Nephron progenitor cell (in vitro differentiated cells): ENCODE measurements at places on chromosomes 12 and 14.

DNA sequence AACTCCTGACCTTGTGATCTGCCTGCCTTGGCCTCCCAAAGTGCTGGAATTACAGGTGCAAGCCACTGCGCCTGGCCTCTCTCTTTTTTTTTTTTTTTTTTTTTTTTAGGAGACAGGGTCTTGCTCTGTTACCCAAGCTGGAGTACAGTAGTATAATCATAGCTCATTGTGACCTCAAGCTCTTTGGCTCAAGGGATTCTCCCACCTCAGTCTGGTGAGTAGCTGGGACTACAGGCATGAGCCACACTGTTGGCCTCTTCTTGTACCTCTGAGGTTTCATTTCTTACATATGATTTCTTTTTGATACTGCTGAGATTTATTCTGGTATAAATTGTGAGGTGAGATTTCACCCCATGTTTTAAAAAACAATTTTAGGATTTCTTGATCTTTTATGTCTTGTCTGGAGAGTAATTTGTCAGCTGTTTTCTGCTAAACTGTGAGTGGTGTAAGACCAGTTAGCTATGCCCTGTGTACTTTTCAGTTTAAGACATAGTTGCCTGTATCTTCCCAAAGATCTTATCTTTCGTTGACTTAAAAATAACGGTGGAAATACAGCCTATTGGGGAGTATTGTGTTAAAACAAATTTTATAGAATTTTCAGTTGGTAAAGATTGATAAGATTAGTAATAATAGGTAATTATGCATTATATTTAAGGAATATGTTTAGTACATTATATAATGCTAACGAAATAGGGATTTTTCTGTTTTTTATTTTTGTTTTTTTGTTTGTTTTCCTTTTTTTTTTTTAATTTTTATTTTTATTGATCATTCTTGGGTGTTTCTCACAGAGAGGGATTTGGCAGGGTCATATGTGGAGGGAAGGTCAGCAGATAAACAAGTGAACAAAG is 31.7 kb downstream of the WDR20 start:
- no peak for DNase-seq
- H3K4me3 ChIP-seq, result no peak overlapping the region
- H3K27ac ChIP-seq, result no peak overlapping the region

DNA sequence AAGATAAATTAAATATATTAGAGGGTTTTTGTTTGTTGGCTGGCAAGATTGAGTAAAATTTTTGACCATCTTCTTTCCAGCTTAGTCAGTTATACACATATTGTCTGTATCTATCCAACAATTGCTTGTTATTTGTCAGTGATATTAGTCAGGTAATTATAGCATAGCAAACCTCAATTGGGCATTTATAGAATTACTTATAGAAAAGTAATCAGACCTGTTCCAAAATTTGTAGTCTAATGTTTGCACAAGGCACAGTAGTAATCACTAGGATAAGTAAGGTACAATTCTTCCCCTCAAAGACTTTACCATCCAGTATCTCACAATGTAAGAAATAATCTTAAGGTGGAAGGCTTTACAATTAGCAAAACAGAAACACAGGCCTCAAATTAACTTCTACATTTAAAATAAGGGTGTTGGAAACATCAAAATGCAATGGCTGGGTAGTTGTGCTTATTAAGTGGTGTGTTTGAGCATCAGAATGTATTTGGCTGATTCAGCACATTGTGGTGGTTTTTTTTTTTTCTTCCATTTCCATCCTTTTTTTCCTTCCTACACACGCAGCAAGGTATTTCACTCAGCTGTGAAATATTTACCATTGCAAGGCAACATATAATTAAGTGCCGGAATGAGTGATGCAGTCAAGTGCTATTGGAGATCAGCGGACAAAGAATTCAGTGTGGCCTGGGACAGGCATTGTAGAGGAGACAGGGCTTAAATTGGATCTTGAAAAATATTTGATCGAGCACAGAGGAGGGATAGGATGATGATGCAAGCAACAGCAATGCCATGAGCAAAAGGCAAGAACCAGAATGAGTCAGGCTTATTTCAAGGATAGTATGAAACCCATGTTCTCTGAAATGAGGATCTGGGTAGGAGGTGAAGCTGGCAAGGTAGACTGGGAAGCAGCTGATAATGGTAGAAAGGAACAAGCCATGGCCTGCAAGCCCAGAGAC is 178.2 kb downstream of the AKAP6 start:
- no peak overlapping the region for H3K27ac ChIP-seq
- no peak for DNase-seq
- H3K27me3 ChIP-seq, result no peaks in the 10 kb centered on the region
- H3K36me3 ChIP-seq, result no peaks in the 10 kb centered on the region
- peaks cover 18% of the 10 kb centered on the region for H3K4me1 ChIP-seq

DNA sequence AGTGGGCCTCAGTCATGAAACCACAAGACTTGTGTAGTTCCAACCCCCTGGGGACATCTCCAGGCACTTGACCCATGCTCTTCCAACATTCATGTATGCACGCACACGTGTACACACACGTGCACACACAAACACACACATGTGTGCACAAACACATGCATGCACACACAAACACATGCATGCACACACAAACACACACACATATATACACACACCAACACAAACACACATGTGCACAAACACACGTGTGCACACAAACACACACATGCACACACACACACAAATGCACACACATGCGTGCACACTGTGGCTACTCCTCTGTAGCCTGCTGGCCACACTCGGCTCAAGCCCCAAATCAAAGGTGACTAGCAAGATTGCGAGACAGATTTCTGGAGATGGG is 22.8 kb downstream of the BDKRB2 start:
- no peaks in the 10 kb centered on the region for H3K36me3 ChIP-seq
- no peak overlapping the region for H3K27ac ChIP-seq
- H3K4me1 ChIP-seq, result peaks cover 9% of the 10 kb centered on the region
- no peak for DNase-seq
- no peak overlapping the region for H3K4me3 ChIP-seq
- peaks cover 10% of the 10 kb centered on the region for H3K27me3 ChIP-seq

DNA sequence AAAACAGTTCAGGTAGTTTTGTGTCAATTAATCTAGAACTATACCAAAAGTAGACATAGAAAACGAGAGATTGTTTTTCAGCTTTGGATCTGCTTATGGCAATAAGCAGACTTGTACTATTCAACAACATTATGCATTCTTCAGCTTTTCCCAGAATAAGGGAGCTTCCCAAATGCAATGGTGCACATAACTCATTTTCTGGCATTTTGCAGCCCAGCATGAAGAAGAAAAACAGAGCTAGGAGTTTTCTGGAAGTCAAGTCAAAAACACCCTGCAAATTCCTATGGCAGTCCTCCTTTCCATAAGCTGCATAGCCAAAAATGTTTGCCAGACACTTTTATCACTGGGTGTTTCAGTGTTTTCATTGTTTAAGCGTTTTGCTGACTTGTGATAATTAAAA is 314.7 kb downstream of the NAV3 start:
- no peak overlapping the region for H3K4me3 ChIP-seq
- H3K36me3 ChIP-seq, result no peaks in the 10 kb centered on the region
- no peak overlapping the region for H3K27ac ChIP-seq
- H3K4me1 ChIP-seq, result peaks cover 7% of the 10 kb centered on the region

DNA sequence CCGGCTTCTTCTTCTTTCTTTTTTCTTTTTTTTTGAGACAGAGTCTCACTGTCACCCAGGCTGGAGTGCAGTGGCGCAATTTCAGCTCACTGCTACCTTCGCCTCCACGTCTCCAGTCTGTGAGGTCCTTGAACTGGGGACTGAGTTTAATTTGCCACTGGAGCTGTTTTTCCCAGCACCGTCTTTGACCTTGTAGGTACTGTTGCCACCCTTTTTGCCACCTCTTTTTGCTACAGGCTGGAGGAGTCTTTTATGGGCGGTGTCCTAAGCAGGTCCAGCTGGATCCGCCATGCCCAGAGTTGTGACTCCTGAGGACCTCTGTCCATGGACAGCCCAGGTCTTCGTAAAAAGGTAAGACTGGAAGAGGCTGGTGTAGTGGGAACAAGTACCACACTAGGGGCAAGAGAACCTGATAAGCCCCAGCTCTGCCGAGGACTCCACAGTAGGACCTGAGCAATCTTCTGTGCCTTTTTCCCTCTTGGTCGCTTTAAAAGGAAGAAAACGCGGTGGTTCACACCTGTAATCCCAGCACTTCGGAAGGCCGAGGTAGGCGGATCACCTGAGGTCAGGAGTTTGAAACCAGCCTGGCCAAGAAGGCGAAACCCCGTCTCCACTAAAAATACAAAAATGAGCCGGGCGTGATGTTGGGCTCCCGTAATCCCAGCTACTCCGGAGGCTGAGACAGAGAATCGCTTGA is 946 bp downstream of the RNU4-2 start:
- no peak overlapping the region for H3K4me3 ChIP-seq
- H3K36me3 ChIP-seq, result no peaks in the 10 kb centered on the region
- H3K27me3 ChIP-seq, result peaks cover 37% of the 10 kb centered on the region
- peak; percentile 41 for DNase-seq

DNA sequence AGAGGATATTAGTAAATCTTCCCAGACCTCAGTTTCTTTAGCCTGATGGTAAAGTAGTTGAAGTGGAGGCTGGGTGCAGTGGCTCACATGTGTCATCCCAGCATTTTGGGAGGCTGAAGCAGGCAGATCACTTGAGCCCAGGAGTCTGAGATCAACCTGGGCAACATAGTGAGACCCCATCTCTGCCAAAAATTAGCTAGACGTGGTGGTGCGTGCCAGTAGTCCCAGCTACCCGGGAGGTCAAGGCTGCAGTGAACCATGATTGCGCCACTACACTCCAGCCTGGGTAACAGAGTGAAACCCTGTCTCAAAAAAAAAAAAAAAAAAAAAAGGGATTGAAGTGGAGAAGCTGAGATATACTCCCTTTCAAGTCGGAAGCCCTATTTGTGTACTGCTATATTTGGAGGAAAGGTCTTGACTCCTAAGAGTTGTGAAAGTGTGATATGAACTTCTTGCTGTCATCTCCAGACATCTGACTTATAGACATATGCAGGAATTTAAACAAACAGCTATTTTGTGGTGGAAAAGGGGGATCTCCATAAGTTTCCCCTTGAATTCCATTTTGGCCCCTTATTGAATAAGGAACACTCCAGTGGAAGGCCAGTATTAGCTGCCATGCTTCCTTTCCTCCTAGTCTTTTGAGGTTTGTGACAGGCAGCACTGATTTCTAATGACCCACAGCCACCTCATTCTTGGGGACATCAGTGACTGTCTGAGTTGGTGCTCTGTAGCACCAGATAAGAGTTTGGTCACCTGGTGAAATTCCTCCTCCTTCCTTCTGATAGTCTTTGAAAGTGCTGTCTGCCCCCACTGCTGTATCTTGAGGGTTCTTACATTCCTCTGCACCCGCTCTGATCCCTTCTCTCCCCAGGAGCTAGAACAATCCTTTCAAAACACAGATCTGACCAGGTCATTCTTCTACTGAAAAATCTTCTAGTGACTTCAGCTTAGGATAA is 7.4 kb downstream of the ELK3 start:
- no peak overlapping the region for H3K27ac ChIP-seq
- DNase-seq, result no peak
- no peak overlapping the region for H3K4me3 ChIP-seq
- no peaks in the 10 kb centered on the region for H3K27me3 ChIP-seq
- H3K36me3 ChIP-seq, result peaks cover 48% of the 10 kb centered on the region

- H3K36me3 ChIP-seq, result no peaks in the 10 kb centered on the region
- peaks cover 4% of the 10 kb centered on the region for H3K27me3 ChIP-seq
- H3K4me3 ChIP-seq, result no peak overlapping the region
These were observed 1046.6 kb upstream of the USP15 start for GRCh38 chr12:61213646-61214045.

- no peak for DNase-seq
- no peak overlapping the region for H3K4me3 ChIP-seq
- no peak overlapping the region for H3K27ac ChIP-seq
- H3K36me3 ChIP-seq, result no peaks in the 10 kb centered on the region
These were observed 44.9 kb downstream of the PTPRR start for GRCh38 chr12:70875628-70876027.

GRCh38 chr14:59139324-59139723 is 49.1 kb upstream of the DAAM1 start:
- peaks cover 29% of the 10 kb centered on the region for H3K4me1 ChIP-seq
- H3K27ac ChIP-seq, result peak overlapping the region; percentile 81
- peaks cover 9% of the 10 kb centered on the region for H3K27me3 ChIP-seq
- no peak overlapping the region for H3K4me3 ChIP-seq
- DNase-seq, result no peak
- no peaks in the 10 kb centered on the region for H3K36me3 ChIP-seq

DNA sequence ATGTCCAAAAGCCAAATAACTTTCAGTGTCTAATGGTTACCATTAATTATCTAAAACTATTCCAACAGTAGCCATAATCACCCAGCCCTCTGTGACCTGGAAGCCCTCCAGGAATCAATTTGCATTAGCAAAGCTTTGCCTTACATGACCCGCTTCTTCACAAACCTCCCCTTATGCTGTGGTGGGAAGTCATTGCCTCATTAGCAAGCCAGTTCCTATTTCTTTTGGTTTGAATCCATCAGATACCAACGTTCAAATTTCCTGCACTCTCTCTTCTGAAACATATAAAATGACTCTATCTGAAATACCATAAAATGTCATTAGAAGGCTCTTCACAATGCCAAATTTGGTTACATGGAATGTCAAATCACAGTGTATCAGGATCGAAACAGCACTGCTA is 268.3 kb upstream of the PRKD1 start:
- no peaks in the 10 kb centered on the region for H3K36me3 ChIP-seq
- H3K4me1 ChIP-seq, result no peaks in the 10 kb centered on the region
- no peak for DNase-seq
- peaks cover 2% of the 10 kb centered on the region for H3K27me3 ChIP-seq
- no peak overlapping the region for H3K27ac ChIP-seq
